Esophagus squamous epithelium (tissue), 5 donors: ENCODE measurements at places on chromosomes 6 and 20.

DNA sequence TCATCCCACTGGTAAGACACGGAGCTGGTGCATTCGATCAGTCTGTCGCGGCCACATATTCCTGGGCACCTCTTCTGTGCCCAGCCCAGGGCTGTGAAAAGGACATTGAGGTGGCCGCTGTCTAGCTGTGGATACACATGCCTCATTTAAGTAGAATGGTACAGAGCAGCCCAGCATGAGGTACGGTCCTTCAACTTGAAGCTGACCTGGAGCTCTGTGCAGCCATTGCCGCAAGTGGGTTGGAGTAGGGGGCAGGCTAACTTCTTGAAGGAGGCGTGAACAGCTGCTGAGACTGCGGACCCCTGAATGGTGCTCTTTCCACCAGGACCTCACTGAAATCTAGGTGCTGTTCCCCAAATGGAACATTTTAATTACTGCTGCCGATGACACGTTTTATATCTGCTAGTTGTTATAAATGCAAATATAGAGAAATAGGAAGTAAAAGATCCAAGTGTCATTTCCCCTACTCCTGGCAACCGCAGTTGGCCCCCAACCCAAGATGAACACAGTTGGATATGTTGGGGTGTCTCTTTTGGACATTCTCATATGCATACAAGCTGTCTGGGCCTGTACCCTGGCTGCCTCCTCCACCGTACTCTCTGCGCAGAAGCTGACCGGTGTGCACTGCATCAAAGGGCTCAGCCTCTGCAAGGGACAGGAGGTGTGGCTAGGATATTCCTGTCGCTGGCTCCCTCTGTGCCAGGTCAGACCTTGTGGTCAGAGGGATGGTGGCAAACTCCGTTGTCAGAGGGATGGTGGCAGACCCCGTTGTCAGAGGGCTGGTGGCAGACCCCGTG, 86.1 kb downstream of the CDC5L start:
- DNase-seq: no peak

- no peak for DNase-seq
Observed at GRCh38 chr20:5786930-5787795, 37.0 kb downstream of the SHLD1 start.

- no peak for DNase-seq
Observed at GRCh38 chr20:37314099-37314498, 24.6 kb downstream of the MANBAL start.

- DNase-seq: no peak
Observed at GRCh38 chr6:101397199-101397598, 3.7 kb downstream of the GRIK2 start.

- DNase-seq: no peak
Observed at GRCh38 chr6:43037197-43037596, 15.8 kb downstream of the RRP36 start.

DNA sequence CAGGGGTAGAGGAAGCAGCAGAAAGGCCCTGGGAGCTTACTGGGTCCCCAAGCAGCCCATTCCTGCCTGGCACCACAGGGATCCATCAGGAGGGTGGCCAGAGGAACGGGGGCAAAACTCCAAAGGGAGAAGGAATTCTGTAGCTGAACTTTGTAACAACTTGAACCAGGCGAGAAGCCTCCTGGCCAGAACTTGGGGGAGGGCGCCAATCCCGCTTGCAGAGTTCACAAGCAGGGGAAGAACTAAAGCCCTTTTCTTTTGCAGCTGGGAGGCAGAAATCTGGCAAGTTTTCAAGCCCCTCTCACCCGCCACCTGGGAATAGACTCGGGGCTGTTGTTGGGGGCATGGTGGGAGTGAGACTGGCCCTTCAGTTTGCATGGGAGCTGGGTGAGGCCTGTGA, 189.1 kb downstream of the PHF3 start:
- no peak for DNase-seq

DNA sequence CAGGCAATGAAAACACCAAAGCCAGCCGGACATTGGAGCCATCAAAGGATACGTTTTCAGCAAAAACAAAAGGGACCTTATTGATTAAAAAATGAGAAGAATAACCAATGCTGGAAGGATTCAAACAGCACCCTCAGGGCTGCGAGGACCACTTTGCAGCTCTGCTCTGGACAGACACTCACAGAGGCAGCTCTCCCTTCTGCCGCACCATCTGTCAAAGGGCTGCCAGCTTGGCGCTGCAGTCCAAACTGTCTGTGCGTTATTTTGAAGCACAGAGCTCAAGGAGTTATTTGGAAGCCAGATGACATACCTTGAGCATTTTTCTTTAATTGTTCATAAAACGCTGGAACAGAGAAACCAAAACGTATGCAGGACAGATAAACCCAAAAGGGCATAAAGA, 85.2 kb downstream of the KIF16B start:
- no peak for DNase-seq

- no peak for DNase-seq
Observed at GRCh38 chr6:158027590-158028285, 46.1 kb downstream of the SYNJ2 start.

DNA sequence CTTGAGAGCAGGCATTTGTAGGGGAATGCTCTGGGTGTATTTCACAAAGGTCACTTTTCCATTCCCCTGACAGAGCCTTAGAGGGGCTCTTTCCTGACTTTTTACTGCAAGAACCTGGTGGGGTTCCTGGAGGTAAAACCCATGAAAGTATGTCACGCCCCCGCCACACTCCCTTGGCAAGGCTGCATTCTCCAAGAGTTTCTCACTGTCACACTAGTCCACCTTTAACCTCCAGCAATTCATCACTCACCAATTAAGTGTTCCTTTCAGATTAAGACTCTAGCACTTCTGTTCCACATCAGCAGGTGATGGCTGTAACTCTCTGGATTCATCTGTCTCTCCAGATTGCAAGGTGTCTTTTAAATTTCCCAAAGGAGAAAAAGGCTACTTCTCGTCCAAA, 32.7 kb upstream of the NKX2-4 start:
- no peak for DNase-seq

GRCh38 chr20:60001108-60001507, 42.9 kb downstream of the CDH26 start:
- no peak for DNase-seq

- DNase-seq: no peak
Observed at GRCh38 chr20:62609279-62609720, 33.0 kb upstream of the SLCO4A1 start.

DNA sequence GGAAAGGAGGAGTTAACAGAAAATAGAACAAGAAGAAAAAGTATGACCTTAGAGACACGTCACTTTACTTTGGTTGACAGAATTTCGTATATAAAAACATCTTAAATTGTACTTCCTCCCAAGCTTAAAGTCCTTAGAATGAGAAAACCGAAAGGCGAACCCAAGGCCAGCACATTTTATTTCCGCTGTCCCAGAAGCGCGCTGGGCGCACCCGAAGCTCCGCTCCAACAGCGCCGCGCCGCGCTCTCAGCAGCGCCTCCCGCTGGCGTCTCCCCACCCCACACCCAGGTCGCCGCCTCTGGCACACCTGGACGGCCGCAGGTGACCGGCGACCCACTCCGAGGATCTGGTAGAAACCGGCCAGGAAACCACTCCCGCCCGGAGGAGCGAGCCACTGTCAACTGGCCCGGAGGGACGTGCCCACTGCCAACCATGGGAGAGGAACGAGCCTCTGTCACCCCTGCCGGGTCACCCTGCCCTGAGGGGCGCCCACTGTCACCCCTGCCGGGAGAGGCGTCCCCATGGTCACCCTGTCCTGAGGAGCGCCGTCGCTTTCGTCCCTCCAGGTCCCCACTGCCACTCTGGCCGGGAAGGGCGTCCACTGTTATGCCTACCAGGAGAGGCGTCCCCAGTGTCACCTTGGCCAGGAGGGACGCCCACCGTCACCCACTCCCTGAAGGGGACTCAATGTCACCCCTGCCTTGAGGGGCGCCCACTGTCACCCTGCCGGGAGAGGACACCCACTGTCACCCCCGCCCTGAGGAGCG, 824 bp downstream of the MPC1 start:
- no peak for DNase-seq

DNA sequence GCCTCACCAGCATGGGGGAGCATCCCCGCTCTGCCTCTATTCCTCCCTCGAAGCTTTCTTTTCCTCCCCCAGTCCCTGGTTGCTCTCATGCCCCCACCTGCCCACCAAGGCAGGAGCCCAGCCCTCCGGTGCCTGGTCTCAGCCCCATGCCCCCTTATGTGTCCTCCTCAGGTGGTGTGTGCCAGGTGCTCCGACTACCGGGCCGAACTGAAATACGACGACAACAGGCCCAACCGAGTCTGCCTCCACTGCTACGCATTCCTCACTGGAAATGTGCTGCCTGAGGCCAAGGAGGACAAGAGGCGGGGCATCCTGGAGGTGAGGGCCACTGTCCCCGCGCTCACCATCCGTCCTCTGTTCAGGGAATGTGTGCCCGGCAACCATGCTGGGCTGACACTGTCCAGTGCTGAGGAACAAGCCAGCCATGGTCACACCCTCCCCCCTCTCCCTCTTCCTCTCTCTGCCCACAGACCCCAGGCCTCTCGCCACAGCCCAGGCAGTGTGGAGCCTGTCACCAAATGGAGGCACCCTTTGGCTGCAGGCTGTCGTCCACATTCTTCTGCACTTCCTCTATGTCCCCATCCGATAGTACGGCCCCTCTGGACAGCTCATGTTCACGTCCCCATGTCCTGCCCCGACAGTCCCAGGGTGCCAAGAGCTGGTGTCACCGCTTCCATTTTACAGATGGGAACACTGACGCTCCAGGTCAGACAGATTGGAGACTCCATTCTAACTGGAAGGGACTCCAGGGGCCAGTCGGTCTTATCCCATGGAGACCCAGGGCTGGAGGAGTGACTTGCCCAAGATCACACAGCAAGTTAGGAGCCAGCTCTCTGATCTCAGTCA, 20.4 kb downstream of the FGD2 start:
- no peak for DNase-seq

GRCh38 chr6:166529586-166529985, 56.9 kb downstream of the RAMACL start:
- no peak for DNase-seq

- no peak for DNase-seq
Observed at GRCh38 chr20:36440370-36441026, 100.8 kb upstream of the MYL9 start.

DNA sequence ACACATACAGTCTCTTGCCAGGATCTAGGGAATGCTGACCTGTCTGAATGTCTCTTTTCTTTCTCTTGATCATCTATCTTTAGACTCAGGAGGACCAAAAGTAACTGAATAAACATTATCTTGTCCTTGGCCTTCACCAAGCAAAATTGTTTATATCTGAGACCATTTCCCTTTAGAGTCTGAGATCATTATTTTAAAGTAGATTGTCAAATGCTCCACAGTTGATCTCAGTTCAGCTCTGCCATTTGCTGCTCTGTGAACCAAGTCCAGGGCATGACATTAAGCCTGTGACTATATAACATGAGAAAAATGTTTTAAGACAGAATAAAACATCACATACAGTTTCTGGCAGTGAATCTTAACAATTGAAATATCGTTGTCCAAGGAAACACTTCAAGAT, 148.3 kb upstream of the NRSN1 start:
- no peak for DNase-seq

GRCh38 chr6:25717866-25718740, 36.4 kb upstream of the SLC17A4 start:
- no peak for DNase-seq

- no peak for DNase-seq
Observed at GRCh38 chr6:33446356-33446755, 8.0 kb upstream of the ZBTB9 start.

- no peak for DNase-seq
Observed at GRCh38 chr6:35711731-35712130, 23.0 kb upstream of the FKBP5 start.

- no peak for DNase-seq
Observed at GRCh38 chr6:2697291-2697690, 53.4 kb downstream of the MYLK4 start.

DNA sequence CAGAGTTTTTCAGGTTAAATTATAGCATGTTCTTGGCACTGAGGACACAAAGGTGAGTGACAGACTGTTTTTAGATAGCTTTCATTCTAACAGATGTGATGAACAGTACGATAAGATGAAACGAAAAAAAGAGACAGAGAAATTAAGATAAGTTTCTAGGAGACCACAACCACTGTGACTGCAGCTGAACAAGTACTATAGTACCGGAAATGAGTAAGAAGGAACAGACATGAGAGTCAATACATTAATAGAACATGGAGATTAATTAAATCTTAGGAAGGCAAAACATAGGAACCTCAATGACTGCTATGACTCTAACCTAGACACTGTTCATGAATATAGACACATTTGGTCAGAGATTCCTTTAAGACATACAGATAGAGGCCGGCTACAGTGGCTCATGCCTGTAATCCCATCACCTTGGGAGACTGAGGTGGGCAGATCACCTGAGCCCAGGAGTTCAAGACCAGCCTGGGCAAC, 40.2 kb downstream of the HBS1L start:
- no peak for DNase-seq

- DNase-seq: no peak
Observed at GRCh38 chr6:79127660-79128059, 49.6 kb upstream of the PHIP start.

DNA sequence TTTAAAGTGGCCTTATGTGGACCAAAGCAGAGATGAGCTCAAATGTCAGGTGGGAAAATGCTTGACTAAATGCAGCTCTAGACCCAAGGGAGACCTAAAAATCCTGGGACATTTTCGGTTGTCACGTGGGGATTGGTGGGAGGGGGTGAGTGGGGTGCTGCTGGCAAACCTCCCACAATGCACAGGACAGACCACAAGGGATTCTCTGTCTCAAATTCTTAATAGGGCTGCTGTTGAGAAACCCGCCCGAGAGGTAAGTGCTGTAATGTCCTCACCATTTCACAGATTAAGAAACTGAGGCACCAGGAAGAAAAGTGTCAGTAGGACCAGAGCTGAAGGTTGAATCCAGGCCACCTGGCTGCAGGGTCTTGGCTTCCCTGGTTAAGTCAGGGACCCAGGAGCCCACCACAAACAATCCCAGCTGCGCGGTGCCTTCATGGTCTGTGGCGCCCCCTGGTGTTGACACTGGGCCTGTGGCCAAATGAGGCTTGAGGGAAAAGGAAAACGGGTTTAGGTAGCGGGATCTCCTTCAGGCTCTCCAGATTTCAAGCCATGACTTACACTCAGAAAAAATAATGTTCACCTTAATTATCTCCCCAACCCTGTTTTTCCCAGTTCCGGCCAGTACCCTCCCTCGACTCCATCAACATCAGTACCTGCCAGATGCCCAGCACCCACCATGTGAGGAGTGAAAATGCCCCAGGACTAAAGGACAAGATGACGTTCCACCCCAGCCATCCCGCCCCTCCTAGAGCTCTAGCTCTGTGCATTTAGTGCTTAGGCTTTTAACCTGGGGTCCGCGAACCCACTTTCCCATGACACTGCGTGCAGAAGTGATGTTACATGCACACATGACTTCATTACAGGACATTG, 7.2 kb downstream of the HLA-G start:
- DNase-seq: no peak

DNA sequence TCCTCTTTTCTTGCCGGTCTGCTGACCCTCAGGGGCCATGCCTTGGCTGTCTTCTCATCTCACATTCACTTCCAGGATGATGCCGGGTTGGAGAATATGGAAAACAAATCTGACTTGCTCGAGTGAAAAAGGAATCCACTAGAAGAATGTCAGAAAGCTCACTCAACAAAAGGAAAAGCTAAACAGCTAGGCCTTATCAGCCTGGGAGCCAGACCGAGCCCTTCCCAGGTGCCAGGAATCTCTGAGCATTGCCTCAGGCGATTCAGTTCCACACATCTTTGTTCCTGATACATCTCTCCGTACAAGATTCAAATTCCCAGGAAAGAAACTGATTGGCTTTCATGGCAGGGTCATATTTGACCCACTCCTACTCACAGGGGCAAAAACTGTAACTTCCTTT, 9.2 kb upstream of the OSER1 start:
- no peak for DNase-seq
